AG09319 (cell line): ENCODE measurements at places on chromosomes 2 and 18.

- no peak for DNase-seq
Measured at GRCh38 chr2:186060744-186061440, 322.3 kb downstream of the FSIP2 start.

DNA sequence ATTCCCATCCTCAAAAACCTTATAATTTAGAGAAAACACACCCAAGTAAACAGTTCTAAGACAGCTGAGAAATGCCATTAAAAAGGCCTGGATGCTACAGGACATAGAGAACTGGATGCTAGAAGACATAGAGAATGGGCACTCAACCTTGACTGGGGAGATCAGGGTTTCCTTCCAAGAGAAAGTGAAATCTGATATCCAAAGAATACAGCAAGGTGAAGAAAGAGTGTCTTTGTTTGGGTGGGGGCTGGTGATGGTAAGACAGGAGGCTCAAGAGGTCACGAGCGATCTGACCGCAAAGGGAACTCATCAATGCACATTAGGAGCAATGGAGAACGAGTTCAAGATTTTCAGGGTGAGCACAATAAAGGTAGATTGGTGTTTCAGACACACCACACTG is 31.6 kb downstream of the EPB41L3 start:
- DNase-seq, result no peak

GRCh38 chr2:53490659-53491058 is 276.9 kb upstream of the CHAC2 start:
- no peak for DNase-seq

DNA sequence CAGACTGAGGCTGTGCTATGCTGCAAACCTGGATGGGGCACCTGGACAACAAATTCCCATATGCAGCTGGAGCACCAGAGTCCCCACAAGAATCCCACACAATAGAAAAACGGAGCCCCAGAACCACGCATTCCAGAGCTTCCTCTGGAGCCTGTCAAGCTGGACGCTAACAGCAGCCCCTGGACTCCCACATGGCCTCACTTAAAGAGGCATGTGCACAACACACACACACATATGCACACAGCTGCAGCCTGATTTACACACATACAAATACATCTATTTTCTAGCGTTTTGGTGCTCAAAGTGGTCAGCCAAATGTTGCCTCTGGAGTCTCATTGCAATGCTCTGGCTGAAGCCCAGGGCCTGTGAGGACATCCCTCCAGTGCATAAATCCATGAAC is 632.7 kb upstream of the ID2 start:
- DNase-seq, result no peak

DNA sequence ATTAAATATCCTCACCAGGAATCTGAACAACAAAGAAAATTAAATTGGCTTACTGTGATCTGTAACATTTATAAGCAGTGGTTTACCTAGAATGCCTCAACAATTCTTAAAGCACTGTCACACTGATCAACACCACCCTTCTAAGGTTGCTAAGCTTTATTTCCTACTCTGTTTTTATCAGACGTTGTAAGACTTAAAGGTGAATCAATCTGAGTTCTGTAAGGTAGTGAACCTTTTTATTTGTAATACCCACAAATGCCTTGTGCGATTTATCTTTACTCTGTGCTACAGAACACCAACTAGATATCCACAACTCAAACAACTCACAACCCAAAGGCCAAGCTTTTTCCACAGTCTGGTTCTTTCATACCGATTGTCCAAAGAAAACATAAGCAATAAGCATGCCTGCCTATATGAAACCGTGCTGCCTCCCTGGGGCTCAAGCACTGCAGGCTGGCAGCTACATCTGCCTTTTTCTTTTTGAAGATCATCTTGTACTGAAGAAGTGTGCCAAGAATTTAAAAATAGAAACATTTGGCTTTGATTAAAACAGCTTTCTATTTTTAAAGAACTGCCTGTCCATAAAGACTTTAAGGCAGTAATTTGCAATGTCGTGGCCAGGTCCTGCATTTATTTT is 490.7 kb downstream of the NUP35 start:
- DNase-seq, result no peak

DNA sequence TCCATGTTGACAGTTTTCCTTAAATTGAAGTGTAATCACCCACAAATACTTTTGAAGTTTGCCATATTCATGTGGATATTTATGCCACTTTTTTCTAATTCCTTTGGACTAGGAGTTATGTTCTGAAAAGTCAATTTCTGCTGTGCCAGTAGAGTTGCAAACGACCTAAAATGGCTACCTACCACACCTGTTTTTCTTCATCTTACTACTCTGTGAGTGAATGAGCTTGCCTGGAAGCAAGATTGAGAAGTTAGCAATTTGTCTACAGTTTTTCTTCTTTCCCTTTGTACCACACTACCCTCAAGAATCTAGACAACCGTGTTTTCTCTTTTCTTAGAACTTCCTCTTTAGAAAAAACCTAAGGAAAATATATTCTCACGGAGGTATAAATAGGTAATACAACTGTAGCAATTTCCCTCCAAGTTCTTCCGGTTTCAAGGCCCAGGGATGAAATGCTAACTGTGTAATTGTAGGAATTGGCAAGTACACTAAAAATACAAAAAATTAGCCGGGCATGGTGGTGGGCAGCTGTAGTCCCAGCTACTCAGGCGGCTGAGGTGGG is 7.3 kb upstream of the SLC39A10 start:
- no peak for DNase-seq

DNA sequence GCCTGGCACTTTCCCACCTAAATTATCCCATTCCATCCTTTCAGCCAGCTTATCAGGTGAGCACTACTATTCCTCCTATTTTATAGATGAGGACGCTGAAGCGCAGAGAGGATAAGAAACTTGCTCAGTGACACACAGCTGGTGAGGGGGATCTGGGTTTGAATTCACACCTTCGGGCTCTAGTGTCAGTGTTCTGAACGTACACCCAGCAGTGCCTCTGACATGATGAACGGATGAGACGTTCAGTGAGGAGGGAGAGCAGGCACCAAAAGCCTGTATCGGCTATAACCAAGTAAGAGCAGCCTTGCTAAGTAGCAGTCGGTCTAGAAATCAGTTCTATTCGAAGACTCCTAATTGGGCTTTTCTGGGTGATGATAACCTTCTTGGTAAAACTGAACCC is 167.0 kb downstream of the ASB1 start:
- DNase-seq, result no peak

DNA sequence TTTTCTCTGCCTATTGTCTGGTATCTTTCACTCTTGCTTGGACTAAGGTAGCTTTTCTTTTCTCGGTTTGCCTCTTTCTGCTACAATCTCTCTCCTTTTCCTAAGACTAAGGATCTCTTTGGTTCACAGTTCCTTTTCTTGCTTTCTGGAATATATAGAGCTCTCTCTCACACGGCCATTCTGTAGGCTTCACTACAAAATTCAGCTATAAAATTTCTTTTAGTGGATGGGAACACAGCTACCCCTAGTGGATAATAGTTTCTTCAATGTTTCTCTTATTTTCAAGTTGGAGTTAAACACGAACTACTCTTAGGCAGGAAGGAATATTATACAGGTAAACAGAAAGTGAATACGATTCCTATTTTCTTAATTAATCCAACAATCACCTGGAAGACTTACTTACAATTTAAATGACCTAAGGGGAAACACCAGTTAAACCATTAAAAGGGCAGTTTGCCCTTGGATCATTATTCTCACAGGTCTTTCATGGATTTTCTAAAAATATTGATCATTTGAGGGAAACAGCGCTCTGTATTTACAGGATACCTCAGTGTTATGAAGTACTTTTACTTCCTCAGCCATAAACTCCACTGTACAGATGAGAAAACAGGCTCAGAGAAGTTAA is 140.5 kb downstream of the LRP2 start:
- no peak for DNase-seq

DNA sequence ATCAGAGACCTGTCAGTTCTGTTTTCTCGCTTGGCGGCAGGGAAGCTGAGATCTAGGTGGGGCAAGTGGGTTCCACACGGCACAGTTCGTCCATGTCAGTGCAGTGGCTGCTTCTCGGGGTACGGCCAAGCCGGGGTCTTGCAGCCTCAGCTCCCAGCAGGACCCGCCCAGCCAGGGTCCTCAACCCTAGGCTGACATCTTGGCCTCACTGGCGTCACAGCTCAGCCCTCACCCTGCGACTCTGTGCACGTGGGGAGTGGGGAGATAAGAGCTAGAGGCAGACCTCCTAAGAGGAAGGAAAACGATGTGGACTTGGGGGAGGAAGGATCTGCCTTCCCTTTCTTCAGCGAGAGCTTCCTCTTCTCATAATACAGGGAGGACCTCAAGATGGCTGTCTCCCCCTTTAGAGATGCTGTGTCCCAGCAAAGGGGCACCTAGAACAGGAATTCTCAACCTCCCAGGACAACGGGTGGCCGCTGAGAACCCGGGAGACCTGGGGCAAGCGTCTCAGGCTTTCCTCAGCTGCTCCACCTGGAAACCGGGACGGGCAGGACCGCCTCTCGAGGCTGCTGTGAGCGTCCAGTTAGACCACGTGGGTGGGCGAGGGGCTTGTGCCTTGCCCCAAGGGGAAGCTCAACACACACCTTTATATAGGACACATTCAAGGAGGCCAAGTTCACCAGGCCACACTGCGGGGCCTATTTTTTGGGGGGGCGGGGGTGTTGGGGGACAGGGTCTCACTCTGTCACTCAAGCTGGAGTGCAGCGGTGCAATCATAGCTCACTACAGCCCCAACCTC is 23.5 kb upstream of the KLF11 start:
- DNase-seq, result no peak

- DNase-seq, result no peak
Measured at GRCh38 chr18:25825056-25825455, 265.4 kb downstream of the SS18 start.

DNA sequence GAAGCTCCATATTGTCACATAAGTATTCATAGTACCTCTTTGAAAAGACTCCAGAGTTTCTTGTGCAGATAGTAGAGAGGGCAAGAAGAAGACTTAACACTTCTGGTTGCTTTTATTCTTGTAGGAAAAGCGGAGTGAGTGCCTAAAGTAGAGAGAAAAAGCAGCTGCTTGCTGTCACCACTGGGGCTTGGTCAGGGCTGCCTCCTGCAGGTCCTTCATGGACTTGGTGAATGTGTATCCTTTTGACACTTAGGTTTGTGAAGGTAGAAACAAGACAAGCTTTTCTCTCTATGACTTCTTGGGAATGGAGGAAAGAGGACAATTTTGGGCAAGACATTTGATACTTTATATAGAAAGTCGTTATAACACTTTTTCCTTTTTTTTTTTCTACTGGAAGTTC is 312.8 kb upstream of the FANCL start:
- no peak for DNase-seq

DNA sequence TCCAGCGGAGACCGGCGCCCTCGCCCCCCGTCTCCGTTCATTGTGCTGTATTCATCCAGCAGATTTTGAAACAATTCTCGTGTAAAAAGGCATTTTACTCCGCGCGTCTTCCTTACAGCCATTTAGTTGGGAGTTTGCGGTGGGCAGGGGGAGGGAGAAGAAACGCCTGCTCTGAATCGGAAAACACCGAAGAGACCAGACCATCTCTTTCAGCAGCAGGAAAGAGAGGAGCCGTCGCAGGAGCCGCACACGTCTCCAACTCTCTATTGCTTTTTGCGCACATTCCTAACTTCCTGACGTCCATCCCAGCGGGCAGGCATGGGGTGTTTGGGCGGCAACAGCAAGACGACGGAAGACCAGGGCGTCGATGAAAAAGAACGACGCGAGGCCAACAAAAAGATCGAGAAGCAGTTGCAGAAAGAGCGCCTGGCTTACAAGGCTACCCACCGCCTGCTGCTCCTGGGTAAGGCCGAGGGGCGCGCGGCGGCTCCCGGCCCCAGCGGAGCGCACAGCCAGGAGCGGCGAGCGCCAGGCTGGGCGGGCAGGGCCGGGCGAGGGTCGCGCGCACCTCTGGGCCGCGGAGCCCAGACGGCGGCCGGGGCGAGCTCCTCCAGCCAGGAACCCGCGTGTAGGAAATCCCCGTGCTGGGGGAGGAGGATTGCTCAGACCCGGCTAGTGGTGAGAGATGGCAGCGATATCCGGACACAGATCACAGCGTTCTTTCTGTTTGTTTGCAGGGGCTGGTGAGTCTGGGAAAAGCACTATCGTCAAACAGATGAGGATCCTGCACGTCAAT is 63.2 kb downstream of the GNAL start:
- DNase-seq, result no peak

DNA sequence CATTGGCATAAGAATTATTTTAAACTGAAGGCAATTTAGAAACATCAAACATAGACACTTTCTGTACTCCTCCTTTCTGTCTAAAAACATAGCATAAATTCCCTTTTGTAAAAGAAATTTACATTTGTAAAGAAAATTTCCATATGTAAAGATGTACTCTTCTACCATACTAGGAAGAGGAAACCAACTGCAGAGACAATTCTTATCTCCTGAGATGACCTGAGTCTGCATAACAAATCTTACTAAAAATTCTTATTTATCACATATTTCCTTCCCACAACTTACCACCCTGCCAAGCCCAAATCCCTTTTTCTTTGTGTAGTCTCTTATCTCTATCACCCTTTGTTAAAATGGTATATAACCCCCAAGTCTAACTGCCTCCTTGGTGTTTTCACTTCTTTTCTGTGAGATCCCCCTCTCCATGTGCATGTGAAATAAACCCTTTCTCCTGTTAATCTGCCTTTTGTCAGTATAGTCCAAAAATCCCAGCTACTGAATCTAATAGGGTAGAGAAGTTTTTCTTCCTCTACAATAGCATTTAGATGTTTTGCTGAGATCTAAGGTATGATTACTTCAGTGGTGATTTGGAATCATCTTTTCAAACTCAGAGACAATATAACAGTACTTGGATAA is 81.0 kb downstream of the CHN1 start:
- no peak for DNase-seq

- no peak for DNase-seq
Measured at GRCh38 chr18:39435996-39436395, 1870.4 kb upstream of the CELF4 start.

DNA sequence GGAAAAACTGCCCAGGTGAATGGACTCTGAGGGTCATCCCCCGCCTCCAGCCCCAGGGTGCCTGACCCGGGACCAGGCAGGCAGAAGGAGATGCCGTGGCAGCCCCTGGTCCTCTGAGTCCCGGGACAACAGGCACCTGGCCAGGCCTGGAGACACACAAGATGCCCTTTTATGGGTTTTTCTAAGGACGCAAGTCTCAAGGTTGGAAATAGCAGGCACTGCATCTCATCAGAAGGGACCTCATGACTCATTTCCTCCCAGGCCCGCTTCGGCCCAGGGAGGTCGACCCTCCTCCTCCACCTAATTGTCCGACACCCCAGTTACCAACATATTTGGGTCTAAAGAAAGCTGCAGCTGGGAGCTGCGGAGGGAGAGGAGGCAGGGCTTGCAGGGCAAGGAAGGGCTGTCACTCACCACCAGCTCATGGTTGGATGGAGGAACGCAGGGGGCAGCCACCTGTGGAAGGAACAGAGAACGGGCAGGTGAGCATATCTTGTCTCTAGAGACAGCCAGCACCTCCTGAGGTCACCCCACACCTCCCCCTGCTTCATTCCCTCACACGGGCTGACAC is 82.9 kb downstream of the TNS1 start:
- no peak for DNase-seq

GRCh38 chr2:48496849-48497248 is 33.1 kb upstream of the STON1 start:
- DNase-seq, result no peak
